ENCODE measurements at places on chromosomes 3 and 15. TPM values are rescaled to one million over a fixed set of nuclear protein-coding genes. Genes with fewer than 3 reads are reported as not detected.

DNA sequence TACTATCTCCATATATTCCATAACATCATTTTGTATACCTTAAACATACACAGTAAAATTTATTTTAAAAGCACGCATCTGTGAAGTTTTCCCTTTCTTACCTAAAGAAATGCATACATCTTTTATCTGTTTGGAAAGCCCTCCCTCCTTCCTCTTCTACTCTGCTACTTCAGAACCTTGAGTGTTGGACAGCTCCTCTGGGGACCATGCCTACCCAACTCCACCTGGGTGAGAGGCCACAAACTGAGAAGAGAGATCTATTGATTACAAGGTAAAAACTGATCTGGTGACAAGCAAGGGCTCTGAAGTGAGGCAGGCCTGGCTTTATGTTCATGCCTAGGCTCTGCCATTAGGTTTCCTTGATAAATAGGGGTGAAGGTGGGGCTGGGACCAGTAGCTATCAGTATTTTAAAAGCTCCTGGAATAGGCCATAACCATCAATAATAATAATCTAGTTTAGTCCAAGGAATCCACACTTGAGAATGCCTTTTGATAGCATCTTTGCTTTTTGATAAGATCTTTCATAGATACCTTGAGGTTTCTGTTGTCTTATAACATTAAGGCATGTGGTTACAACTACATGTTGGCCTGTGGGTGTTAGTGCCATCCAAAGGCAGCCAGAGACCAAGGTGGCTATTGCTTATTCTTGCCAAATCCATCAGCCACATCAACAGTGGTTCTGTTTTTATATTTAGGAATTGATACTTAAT, 148.8 kb downstream of the KCNMB2 start:
- H3K4me1 ChIP-seq = no peaks in the 10 kb centered on the region
- H3K27me3 ChIP-seq = no peaks in the 10 kb centered on the region
- H3K27ac ChIP-seq = no peak overlapping the region
- H3K36me3 ChIP-seq = no peaks in the 10 kb centered on the region
- DNase-seq = peak; percentile 33

GRCh38 chr15:93171476-93171875, 82.5 kb upstream of the RGMA start:
- no peaks in the 10 kb centered on the region for H3K4me1 ChIP-seq
- H3K27me3 ChIP-seq = no peaks in the 10 kb centered on the region
- DNase-seq = no peak

The GPR62 gene
- 0.33 TPM for total RNA-seq

- H3K4me1 ChIP-seq = no peaks in the 10 kb centered on the region
- H3K27me3 ChIP-seq = no peaks in the 10 kb centered on the region
- H3K36me3 ChIP-seq = no peaks in the 10 kb centered on the region
- no peak overlapping the region for H3K4me3 ChIP-seq
- H3K27ac ChIP-seq = no peak overlapping the region
Measured at GRCh38 chr3:25547103-25547502, 117.6 kb downstream of the TOP2B start.

- H3K36me3 ChIP-seq = peaks cover 59% of the 10 kb centered on the region
- no peak for DNase-seq
- H3K27ac ChIP-seq = no peak overlapping the region
Measured at GRCh38 chr15:34362047-34362773, 4.8 kb downstream of the LPCAT4 start.

DNA sequence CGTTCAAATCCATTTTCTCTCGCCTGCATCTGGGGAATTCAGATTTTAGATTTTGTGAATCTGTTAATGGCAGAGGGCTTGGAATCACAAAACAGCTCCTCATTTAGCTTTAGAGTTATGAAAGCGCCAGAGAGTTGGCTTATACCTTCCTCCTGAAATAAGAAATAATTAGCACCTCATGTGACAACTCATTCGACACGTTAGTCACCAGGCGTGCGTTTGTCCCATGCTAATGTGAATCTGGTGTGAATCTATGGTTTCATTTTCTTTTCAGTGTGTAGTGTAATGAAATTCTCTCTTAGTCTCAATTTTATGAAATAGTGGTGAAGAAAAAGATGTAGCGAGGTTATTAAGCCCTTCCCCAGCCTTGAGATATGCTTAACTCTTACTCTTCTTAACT, 89.4 kb downstream of the EDEM1 start:
- no peak for DNase-seq
- H3K36me3 ChIP-seq = peaks cover 5% of the 10 kb centered on the region
- no peak overlapping the region for H3K4me3 ChIP-seq
- no peak overlapping the region for H3K27ac ChIP-seq

GRCh38 chr15:58087871-58088270, 22.4 kb upstream of the ALDH1A2 start:
- H3K4me1 ChIP-seq = no peaks in the 10 kb centered on the region
- no peak overlapping the region for H3K27ac ChIP-seq
- no peaks in the 10 kb centered on the region for H3K27me3 ChIP-seq
- no peaks in the 10 kb centered on the region for H3K36me3 ChIP-seq
- no peak overlapping the region for H3K4me3 ChIP-seq

GRCh38 chr3:150599611-150600297, 3.4 kb upstream of the SELENOT start:
- H3K36me3 ChIP-seq = peaks cover 5% of the 10 kb centered on the region
- peak; percentile 59 for DNase-seq
- H3K27me3 ChIP-seq = no peaks in the 10 kb centered on the region

GRCh38 chr15:40545457-40545856, 19.4 kb downstream of the CCDC32 start:
- no peak for DNase-seq
- H3K27ac ChIP-seq = no peak overlapping the region
- H3K27me3 ChIP-seq = no peaks in the 10 kb centered on the region
- no peak overlapping the region for H3K4me3 ChIP-seq

The WDR49 gene
- total RNA-seq = 0.90 TPM

Data from H9 (cell line).